ENCODE measurements at places on chromosomes 3 and 15. TPM values are rescaled to one million over a fixed set of nuclear protein-coding genes. Genes with fewer than 3 reads are reported as not detected.

GRCh38 chr15:73923488-73924164 lies 2.6 kb upstream of the LOXL1 start:
- H3K4me1 ChIP-seq, result peaks cover 31% of the 10 kb centered on the region
- H3K27ac ChIP-seq, result peak overlapping the region; percentile 77
- peak overlapping the region; percentile 50 for H3K4me3 ChIP-seq
- peak; percentile 35 for DNase-seq
- H3K27me3 ChIP-seq, result peaks cover 11% of the 10 kb centered on the region
- H3K36me3 ChIP-seq, result peaks cover 5% of the 10 kb centered on the region

GRCh38 chr15:70354346-70354905 lies 256.7 kb upstream of the TLE3 start:
- no peak overlapping the region for H3K27ac ChIP-seq
- no peaks in the 10 kb centered on the region for H3K36me3 ChIP-seq
- DNase-seq, result no peak
- H3K27me3 ChIP-seq, result peaks cover 29% of the 10 kb centered on the region

- no peak overlapping the region for H3K4me3 ChIP-seq
- H3K27ac ChIP-seq, result no peak overlapping the region
- no peaks in the 10 kb centered on the region for H3K27me3 ChIP-seq
Observed at GRCh38 chr3:145357453-145357852, 803.5 kb downstream of the PLOD2 start.

DNA sequence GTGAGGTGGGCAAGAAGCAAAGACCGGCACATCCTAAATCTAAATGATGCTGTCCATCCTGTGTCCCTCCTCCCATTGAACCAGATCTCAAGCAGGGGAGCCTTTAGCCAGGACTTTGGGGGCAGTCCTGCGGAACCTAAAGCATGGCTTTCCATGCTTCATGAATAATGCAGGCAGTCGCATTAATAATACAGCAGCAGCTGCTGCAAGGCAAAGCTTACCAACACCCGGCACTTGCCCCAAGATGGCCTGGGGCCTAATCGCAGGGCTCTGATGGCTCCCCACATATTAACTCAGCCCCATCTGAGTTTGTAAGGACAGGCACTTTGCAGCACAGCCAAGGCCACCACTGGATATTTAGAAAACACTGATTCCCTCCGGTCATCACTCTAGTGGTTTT lies 114.4 kb downstream of the NTRK3 start:
- H3K36me3 ChIP-seq, result no peaks in the 10 kb centered on the region
- DNase-seq, result no peak
- H3K27me3 ChIP-seq, result no peaks in the 10 kb centered on the region
- H3K27ac ChIP-seq, result no peak overlapping the region

DNA sequence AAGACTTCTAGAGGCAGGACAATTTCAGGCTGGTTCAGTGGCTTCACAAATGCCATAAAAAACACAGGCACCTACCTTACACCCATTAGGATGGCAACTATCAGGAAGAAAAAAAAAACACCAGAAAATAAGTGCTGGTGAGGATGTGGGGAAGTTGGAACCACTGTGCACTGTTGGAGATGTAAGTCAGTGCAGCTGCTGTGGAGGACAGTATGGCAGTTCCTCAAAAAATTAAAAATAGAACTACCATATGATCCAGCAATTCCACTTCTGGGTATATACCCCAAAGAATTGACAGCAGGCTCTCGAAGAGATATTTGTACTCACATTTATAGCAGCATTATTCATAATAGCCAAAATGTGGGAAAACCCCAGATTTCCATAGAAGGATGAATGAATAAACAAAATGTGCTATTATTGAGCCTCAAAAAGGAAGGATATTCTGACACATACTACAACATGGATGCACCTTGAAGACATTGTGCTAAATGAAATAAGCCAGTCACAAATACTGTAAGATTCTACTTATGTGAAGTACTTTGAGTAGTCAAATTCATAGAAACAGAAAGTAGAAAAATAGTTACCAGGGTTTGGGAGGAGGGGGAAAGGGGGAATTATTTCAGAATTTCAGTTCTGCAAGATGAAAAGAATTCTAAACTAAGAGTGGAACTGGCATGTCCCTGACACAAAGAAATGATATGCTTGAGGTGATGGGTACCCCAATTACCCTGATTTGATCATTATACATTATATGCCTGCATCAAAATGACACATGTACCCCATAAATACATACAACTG lies 40.9 kb downstream of the NR1D2 start:
- no peaks in the 10 kb centered on the region for H3K4me1 ChIP-seq
- H3K27me3 ChIP-seq, result no peaks in the 10 kb centered on the region
- no peak overlapping the region for H3K4me3 ChIP-seq
- no peaks in the 10 kb centered on the region for H3K36me3 ChIP-seq
- no peak overlapping the region for H3K27ac ChIP-seq

DNA sequence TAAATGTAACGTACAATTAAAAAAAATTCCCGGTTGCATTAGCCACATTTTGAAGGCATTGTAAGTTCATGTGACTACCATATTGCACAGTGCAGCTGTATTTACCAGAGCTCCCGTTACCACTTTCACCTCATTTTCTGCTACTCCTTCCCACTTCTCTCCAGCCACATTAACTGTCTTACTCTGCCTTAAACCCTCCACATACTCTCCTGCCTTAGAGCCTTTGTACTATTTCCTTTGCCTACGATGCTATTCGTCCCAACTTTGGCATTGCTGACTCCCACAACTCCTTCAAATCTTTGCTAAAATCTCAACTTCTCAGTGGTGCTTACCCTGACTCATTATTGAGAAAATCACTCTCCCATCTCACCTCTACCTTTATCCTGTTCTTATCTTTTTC lies 115.2 kb downstream of the CADM2 start:
- peaks cover 6% of the 10 kb centered on the region for H3K36me3 ChIP-seq
- H3K4me3 ChIP-seq, result no peak overlapping the region
- H3K27me3 ChIP-seq, result no peaks in the 10 kb centered on the region
- H3K27ac ChIP-seq, result no peak overlapping the region

GRCh38 chr3:53744351-53744750 lies 101.9 kb downstream of the CHDH start:
- DNase-seq, result no peak
- no peak overlapping the region for H3K27ac ChIP-seq
- no peaks in the 10 kb centered on the region for H3K4me1 ChIP-seq
- H3K36me3 ChIP-seq, result no peaks in the 10 kb centered on the region
- no peak overlapping the region for H3K4me3 ChIP-seq

- H3K36me3 ChIP-seq, result no peaks in the 10 kb centered on the region
- H3K27me3 ChIP-seq, result peaks cover 8% of the 10 kb centered on the region
- no peak overlapping the region for H3K27ac ChIP-seq
- DNase-seq, result no peak
- no peak overlapping the region for H3K4me3 ChIP-seq
Observed at GRCh38 chr3:168117059-168117458, 21.3 kb upstream of the GOLIM4 start.

- no peak for DNase-seq
- H3K4me1 ChIP-seq, result peaks cover 27% of the 10 kb centered on the region
- H3K4me3 ChIP-seq, result no peak overlapping the region
- H3K27ac ChIP-seq, result no peak overlapping the region
- H3K36me3 ChIP-seq, result no peaks in the 10 kb centered on the region
Observed at GRCh38 chr3:11283139-11283475, 10.9 kb downstream of the ATG7 start.

DNA sequence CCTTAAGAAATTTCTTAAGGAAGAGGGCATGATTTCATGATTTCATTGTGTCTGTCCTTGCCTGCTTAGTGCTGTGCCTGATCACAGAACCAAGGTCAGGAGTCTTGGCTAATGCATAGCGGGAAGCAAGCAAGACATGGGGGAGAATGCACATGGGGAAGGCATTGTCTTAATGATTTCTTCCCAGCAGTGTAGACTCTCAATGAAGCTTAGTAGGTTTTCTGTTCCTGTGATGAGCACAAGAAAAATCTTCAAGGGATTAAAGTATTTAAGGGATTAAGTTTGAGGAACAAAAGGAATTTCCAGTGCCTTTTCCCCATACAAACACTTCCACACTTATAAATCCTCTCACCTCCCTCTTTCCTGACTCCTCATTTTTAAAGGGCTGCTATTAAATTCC lies 46.9 kb upstream of the SEMA6D start:
- H3K4me1 ChIP-seq, result no peaks in the 10 kb centered on the region
- no peak overlapping the region for H3K4me3 ChIP-seq
- DNase-seq, result no peak
- no peak overlapping the region for H3K27ac ChIP-seq
- H3K27me3 ChIP-seq, result peaks cover 16% of the 10 kb centered on the region
- no peaks in the 10 kb centered on the region for H3K36me3 ChIP-seq

GRCh38 chr15:90866161-90866715 lies 2.1 kb upstream of the FURIN start:
- H3K27me3 ChIP-seq, result no peaks in the 10 kb centered on the region
- H3K36me3 ChIP-seq, result peaks cover 6% of the 10 kb centered on the region
- no peak for DNase-seq
- no peak overlapping the region for H3K4me3 ChIP-seq
- H3K4me1 ChIP-seq, result peaks cover 63% of the 10 kb centered on the region

DNA sequence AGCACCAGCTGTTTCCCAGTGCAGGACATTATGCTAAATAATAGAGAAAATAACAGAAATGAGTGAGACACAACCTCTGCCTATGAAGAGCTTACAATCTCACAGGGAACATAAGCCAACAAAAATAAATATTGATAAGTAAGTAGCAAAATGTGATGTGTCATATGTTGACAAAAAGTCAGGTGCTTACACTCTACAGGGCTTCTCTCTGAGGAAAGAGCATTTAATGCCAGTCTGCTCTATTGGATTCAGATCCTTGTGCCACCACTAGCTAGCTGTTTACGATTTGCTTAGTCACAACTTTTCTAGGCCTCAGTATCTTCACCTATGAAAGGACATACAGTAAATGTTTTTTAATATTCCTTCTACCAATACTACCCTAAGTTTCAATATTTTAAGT lies 500.9 kb upstream of the NAALADL2 start:
- H3K36me3 ChIP-seq, result no peaks in the 10 kb centered on the region
- H3K4me3 ChIP-seq, result no peak overlapping the region
- H3K27me3 ChIP-seq, result no peaks in the 10 kb centered on the region
- no peaks in the 10 kb centered on the region for H3K4me1 ChIP-seq

GRCh38 chr15:87490666-87491065 lies 765.9 kb downstream of the NTRK3 start:
- H3K27ac ChIP-seq, result no peak overlapping the region
- no peak for DNase-seq
- H3K36me3 ChIP-seq, result no peaks in the 10 kb centered on the region

DNA sequence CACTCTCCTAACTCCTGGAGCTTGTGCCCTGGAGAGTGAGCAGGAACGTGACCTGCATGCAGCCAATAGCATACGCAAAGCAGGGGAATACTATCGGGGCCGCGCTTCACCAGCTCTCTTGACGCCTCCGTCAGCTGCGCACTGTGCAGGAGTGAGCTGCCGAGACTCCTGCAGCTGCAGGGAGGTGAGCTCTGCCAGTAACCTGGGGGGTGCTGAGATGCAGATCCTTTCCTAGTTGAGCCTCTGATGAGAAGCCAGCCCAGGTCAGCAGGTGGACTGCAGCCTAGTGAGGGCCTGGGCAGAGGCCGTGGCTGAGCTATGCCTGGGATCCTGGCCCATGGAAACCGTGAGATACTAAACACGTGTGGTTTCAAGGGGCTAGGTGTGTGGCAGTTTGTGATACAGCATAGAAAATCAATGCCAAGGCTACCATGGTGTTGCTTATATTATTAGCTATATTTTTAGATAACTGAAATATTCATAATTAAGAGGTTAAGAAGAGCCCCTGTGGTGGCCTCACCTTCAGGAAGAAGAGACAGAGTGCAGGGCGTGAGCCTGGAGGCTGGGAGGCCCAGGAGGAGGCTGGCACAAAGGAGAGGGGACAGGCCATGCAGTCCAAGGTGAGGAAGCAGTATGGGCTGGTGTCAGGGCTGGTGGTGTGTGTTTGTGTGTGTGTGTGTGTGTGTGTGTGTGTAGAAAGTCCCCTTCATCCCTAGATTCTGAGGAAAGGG lies 5.9 kb upstream of the DNAJB8 start:
- H3K4me1 ChIP-seq, result no peaks in the 10 kb centered on the region
- peaks cover 23% of the 10 kb centered on the region for H3K27me3 ChIP-seq
- no peak overlapping the region for H3K4me3 ChIP-seq
- no peak overlapping the region for H3K27ac ChIP-seq

DNA sequence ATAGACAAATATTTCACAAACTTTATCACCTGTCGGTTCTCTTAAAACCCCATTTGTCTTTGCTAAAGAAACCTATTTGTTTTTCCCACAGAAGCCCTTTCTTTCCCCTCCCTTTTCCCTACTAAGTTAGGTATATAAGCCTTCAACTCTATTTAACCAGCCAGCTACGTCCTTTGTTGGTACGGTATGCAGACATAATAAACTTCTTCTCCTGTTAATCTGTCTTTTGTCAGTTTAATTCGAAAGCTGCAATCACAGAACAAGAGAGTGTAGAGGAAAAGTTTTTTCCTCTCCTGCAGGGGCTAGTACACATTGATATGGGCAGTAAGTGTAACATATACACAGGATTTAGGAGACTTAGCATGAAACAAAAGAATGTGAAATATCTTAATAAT lies 21.9 kb upstream of the C15orf39 start:
- no peaks in the 10 kb centered on the region for H3K36me3 ChIP-seq
- H3K4me1 ChIP-seq, result peaks cover 29% of the 10 kb centered on the region
- DNase-seq, result no peak
- peaks cover 2% of the 10 kb centered on the region for H3K27me3 ChIP-seq

DNA sequence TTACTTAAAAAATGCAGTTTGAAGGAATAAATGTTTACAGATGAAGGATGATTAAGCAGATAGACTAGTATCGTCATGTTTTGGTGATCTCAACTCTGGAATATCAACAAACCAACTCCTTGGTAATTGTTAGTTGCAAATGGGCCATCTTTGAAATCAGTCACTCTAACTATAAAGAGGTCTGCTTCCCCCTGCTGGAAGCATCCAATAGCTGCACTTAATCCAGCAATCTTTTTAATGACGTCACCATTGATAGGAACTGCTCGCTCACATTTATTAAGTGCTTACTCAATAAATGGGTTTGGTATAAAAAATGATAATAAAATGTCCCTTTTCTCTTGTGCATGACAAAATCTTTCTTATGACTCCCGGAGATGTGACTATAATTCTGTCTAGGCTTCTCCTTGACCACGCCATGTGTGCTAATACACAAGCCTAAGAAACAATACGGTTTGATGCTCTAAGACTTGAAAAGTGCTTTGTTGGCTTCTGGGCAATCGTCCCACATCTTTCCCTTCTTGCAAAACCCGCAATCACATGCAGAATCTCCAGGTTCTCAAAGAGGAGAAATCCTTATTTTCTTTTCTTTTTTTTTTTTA lies 227.6 kb upstream of the POU1F1 start:
- H3K27ac ChIP-seq, result no peak overlapping the region
- H3K4me3 ChIP-seq, result no peak overlapping the region
- H3K36me3 ChIP-seq, result no peaks in the 10 kb centered on the region
- DNase-seq, result no peak
- no peaks in the 10 kb centered on the region for H3K27me3 ChIP-seq

GRCh38 chr3:116445311-116445841 lies at the start of gene LSAMP:
TSS of gene LSAMP (minus strand) at chr3:116445487.
- H3K4me3 ChIP-seq, result no peak within 1 kb of the TSS
- H3K27me3 ChIP-seq, result no peaks in the 10 kb centered on the region
- DNase-seq, result no peak
- H3K27ac ChIP-seq, result no peak within 1 kb of the TSS

- DNase-seq, result no peak
- no peaks in the 10 kb centered on the region for H3K27me3 ChIP-seq
- H3K4me1 ChIP-seq, result peaks cover 42% of the 10 kb centered on the region
- H3K4me3 ChIP-seq, result peak overlapping the region; percentile 15
Observed at GRCh38 chr3:42080453-42080872, 10.7 kb upstream of the TRAK1 start.

SNAPC5 gene
- total RNA-seq, result 21.8 TPM

CHST13 gene
- total RNA-seq, result 0.98 TPM

CCR3 gene
- 4.3 TPM for total RNA-seq

WHAMM gene
- total RNA-seq, result 12.7 TPM

TRIM71 gene
- total RNA-seq, result not detected

TPRG1 gene
- 1.5 TPM for total RNA-seq

RTP1 gene
- not detected for total RNA-seq

FOXL2NB gene
- not detected for total RNA-seq

PIERCE2 gene
- not detected for total RNA-seq

TNNC1 gene
- total RNA-seq, result not detected

SEMA3G gene
- total RNA-seq, result 0.08 TPM

CYP1A1 gene
- 3.2 TPM for total RNA-seq
